ENCODE measurements at places on chromosomes 1 and 21.
A peak's percentile ranks its signal among the peaks of the same experiment; 100 is the strongest.

DNA sequence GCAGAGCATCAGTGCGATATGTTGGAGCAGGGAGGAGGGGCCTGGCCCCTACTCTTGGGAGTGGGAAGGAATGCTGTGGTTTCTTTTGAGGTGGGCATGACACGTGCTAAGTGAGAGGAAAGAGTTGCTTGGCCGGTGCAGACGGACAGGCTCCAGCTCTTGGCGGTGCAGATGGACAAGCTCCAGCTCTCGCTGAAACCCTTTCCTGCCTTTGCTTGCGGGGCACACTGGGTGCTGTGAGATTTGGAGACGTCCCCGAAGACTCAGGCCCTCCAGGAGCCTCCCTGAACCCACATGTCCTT is 15.9 kb downstream of the PDXK start:
- DNase-seq, result peak; percentile 59

- peak; percentile 21 for DNase-seq
These were observed 49.0 kb downstream of the RAB3B start for GRCh38 chr1:51941528-51941927.

GRCh38 chr1:160836981-160837557 is 25.6 kb downstream of the CD244 start:
- DNase-seq, result no peak

DNA sequence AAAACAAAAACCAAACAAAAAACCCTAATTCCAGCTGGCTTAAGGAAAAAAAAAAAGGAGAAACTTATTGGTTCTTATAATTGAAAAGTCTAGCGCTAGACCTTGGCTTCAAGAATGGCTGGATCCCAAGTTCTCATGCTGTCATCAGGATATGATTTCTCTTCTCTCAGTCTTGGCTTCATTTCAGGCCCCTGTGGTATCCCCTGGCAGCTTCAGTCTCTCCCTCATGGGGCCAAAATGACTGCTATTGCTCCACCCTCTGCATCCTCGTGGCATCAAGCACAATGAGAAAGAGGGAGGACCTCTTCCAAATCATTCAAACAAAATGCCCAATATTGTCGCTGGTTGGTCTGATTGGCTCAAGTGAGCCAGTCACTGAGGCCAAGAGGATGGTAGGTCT is 80.7 kb downstream of the GIPC2 start:
- peak; percentile 17 for DNase-seq

DNA sequence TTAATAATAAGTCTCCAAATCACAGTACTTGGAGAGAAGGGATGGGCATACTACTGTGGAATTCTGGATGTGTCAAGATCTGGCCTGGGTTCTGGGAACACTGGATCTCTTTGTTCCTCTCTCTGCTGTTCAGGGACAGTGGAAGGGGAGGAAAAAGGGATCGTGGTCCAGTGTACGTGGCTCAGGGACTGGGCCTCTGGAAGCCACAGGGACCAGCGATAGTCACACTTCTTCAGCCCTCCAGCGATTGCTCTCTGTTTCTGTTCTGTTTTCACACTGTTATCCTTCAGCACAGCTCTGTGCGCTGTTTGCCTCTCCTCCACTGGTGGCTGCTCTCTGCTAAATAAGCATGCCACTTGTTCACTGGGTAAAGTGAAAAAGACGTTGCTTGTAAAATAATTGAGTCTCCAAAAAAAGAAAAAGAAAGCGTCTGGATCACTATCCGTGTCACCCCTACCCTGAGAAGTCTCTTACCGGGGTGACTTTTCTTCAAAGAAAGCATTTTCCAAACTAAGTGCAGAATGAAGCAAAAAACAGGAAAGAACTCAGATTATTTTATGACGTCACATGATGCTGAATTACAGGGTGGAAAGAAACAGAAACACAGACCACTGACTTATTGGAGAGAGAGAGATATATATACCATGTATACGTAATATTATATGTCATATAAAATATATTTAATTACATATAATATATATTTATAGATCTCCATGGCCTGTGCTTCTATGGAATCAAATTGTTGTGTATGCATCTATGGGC is 279.4 kb downstream of the RGS7 start:
- DNase-seq, result no peak

GRCh38 chr1:96292141-96292540 is 429.4 kb upstream of the PTBP2 start:
- DNase-seq, result no peak

DNA sequence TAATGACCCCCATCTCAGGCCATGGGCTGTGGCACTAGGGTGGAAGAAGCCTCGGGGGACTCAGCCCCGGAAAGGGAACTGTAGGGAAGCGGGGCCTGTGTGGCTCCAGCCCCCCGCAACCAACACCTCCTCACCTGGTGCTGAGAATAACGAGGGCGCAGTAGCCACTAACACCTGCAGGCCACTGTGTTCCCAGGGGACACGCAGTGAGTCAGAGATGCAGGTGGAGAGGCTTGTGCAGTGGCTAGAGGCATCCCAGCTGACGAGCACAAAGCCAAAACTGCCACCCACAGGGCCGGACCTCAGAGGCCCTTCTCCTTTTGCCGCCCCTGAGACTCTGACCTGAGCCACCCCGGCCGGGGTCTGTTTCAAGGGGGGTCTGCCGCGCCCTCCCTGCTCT is 33.5 kb upstream of the CCDC27 start:
- DNase-seq, result no peak

GRCh38 chr1:235515844-235516512 is 11.7 kb upstream of the B3GALNT2 start:
- DNase-seq, result no peak

DNA sequence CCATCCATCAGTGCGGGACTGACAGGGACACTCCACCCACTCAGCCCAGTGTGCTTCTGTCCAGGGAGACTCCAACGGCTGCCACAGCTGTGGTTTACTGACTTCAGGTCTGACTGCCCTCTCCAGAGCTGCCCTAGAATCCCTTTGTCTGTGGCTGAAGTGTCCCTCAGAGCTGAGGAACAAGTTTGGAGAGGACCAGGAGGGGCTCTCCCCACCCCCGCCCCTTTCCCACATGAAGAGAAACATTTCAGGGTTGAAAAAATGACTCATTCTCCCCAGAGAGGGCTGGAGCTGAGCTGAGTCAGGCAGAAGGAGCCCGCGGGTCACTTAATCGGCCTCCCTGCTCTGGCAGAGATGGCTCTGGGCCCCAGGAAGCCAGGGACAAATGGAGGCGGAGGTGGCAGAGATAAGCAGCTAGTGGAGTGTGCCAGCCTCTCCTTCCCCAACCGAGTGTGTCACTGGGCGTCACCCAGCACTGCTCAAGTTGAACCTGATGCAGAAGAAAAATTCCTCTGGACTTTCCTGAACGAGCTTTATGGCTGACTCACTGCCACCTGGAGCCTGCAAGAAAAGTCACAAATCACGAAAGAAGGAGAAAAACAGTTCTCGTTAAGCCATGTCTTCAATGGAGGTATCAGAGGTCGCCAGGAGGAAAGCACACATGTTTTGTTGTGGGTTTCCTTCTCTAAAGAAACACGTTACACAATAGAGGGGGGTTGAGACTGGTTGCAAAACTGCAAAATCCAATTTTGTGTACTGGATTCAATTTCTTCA is 34.3 kb upstream of the ECE1 start:
- peak; percentile 88 for DNase-seq

DNA sequence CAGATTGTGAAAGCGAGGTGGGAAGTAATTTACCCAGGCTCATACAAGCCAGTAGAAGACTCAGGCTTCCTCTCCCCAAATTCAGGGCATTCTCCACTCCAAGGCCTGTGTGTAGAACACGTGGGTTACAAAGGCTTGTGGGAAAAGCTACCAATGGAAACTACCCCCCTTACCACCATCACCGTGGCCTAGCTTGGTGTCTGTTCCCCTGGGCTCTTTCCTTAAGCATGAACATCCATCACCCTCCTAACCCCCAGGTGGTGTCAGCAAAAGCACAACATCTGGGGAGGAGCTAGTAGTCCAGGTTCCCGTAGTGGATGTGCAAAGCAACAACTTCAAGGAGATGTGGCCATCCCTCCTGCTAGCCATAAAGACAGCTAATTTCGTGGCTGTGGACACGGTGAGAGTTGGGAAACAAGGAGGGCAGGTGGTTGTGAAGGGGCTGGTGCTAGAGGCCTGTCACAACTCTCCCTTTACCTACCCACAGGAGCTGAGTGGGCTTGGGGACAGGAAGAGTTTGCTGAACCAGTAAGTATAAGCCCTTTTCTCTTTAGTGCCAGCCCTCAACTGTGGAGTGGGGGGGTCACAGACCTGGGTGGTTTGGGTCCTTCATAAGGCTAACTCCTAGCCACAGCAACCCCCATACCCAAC is 701 bp upstream of the MUTYH start:
- DNase-seq, result no peak

GRCh38 chr1:29761159-29761928 is 525.0 kb downstream of the PTPRU start:
- no peak for DNase-seq

GRCh38 chr1:1627261-1627828 is 4.6 kb upstream of the MMP23B start:
- DNase-seq, result no peak

GRCh38 chr1:50208756-50209155 is 100.0 kb downstream of the ELAVL4 start:
- no peak for DNase-seq

- DNase-seq, result no peak
These were observed 29.5 kb upstream of the LAMC1 start for GRCh38 chr1:182993746-182994145.

DNA sequence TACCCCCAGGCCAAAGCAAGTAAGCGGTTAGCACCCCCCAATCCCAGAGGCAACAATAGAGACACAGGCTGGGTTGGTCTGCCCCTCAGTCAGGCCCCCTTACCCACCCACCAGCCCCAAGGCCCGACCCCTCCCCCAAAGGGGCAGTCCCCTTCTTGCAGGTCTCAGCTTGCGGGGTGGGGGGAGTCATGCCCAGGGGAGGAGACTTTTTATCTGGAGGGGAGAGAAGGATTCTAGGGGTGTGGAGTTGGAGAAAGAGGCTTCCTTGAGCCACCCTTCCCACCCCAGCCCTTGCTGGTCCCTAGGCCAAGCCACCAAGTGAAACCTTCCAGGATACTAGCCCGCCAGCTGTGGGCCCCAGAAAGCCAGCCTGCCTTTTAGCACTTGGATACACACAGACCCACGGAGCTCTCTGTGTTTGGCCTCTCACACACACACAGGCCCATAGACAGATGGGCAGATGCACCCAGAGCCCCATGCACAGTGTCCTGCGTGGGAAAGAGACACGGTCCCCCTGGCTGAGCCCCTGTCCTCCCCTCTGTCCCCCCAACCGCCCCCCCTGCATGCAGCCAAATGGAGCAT is 7.1 kb downstream of the TMEM54 start:
- no peak for DNase-seq

GRCh38 chr21:39137248-39138178 is 45.7 kb downstream of the PSMG1 start:
- peak; percentile 27 for DNase-seq

DNA sequence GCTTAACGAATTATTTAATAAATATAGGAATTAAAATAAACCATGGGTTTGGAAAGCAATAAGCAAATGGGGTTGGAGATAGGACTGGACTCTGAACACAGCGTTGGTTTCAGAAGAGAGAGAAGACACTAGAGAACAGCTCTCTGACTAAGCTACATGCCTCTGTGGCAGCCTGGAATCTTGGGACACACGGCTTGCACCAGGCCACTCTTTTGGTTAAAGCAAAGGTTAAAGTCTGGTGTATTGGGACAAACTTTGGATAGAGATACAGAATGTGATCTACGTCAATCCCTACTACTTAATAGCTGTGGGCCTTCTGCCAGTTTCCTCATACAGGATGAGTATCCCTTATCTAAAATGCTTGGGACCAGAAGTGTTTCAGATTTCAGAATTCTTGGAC is 49.7 kb upstream of the HSD17B7 start:
- peak; percentile 14 for DNase-seq

GRCh38 chr1:109539676-109540075 is at the start of gene GPR61:
Gene GPR61 (plus strand): TSS chr1:109539872. CDS start chr1:109543023, 3,151 bp downstream.
- DNase-seq, result no peak

DNA sequence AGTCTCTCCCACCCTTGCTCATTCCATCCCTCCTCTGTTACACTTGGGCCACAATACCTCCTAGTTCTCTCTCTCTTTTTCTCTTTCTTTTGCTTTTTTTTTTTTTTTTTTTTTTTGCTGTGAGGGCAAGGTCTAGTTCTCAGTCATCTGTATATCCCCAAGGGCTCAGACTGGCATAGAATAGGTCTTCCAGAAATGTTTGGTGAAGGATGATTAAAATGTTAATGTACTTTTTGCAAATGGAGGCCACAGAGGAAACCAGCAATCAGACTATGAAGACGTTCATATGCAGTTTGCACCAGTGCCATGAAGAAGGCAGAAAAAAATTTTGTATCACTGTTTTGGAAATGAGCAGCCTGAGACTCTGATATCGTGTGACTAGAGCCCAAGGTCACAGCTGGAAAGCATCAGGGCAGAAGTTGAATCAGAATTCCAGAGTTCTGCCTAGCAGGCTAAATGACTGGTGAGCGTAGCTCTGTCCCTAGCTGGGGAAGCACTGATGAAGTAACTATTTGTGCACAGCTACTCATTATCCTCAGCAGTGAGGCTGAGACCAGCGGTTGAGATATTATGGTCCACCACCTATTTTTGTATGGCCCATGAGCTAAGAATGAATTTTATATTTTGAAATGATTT is 186.5 kb downstream of the TGFBR3 start:
- DNase-seq, result peak; percentile 54

GRCh38 chr1:232404981-232405731 is 224.8 kb downstream of the SIPA1L2 start:
- no peak for DNase-seq

DNA sequence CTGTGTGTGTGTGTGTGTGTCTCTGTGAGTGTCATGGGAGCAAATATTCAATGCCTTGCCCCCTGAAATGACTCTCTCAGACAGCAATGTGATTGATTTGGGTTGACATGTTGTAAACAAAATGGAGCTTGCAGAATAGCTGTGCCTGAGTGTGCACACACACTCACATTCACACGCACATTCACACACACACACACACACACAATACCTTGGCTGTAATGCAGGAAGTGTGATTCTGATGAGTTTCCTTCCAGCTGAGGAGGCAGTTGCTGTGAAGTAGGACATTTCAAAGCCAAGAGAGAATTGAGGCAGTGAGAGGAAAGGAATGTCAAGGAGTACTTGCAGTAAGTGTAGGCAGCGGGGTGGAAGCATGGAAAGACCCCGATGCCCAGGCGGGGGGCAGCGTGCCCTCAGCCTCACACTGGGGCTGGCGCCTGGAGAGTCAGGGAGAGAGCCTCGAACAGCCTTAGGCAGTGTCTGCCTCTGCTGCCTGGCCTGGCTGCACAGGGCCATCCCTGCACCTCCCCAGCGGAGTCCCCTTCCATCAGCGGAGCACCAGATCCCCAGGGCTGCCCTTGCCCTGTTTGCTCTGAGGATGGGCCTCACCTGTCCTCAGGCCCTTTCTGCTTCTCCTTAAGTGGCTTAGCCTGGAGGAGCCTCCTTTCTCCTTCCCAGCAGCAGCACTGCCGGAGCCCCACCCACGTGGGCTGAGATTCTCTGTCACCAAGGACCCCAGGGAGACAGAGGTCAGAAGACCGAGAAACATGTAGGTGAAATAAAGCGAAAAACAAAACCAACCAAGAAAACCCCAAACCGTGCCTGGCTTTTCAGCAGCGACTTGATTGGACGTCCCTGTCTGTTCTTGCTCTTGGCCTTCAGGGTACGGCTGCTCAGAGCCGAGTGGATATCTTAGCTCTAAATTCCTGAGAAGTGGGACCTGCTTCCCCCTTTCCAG is 9.2 kb downstream of the VASH2 start:
- DNase-seq, result no peak

- no peak for DNase-seq
These were observed 74.1 kb upstream of the CASZ1 start for GRCh38 chr1:10870493-10871096.

Measured in iris pigment epithelial cell (primary cell).